ENCODE measurements at places on chromosomes 3 and 15. TPM values are rescaled to one million over a fixed set of nuclear protein-coding genes. Genes with fewer than 3 reads are reported as not detected.

WDR93 gene
- not detected for total RNA-seq

PSTPIP1 gene
- total RNA-seq, result 5.9 TPM

TRAK1 gene
- total RNA-seq, result 223 TPM

RYK gene
- 53.1 TPM for total RNA-seq

HCN4 gene
- total RNA-seq, result 51.1 TPM

COL8A1 gene
- total RNA-seq, result 28.9 TPM

ASB14 gene
- total RNA-seq, result 0.26 TPM

ARPIN gene
- total RNA-seq, result 16.0 TPM

DNA sequence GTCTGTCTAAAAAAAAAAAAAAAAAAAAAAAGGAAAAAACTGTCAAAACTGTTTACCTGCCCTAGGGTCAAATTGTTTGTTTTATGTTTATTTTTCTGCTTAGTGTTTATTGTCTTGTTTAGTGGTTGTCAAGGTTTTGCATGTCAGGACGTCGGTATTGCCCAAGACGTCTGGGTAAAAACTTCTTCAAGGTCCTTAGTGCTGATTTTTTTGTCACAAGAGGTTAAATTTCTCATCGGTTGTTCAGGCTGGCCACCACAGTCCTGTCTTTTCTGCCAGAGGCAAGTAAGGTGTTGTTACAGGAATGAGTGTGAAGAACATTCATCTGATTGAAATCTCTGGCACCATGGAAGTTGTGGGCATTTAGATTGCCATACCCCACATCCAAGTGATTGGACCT lies 7.0 kb downstream of the DET1 start:
- no peak for DNase-seq

GRCh38 chr15:70190965-70191364 lies 93.2 kb upstream of the TLE3 start:
- no peak for DNase-seq

DNA sequence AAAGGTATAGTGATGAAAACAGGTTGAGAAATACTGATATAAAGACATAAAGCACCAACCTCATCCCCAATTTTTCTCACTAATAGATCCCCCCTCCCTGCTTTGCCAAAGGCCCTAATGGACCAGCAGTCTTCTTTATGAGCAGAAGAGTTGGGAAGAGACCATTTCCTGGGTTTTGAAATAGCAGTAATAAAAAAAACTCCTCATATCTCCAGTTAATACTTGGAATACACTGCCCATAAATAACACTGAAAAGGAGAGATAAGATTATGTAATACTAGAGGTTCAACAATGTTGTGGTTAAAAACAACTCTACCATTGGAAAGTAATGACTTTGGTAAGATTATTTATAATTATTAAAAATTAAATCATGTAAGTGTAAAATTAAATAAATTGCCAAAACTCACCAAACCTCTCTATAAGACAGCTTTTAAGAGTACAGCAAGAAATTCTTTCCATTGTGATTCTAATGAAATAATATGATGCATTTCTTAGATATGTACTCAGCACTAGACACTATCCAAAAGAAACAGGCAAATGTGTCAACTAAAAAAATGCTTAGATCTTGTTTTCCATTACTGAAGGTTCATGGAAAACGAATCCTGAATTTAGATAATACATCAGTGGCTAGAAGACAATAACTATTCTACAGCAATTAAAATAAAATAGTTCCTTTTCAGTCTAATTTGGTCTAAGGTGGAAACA lies 88.2 kb downstream of the FAIM start:
- no peak for DNase-seq

DNA sequence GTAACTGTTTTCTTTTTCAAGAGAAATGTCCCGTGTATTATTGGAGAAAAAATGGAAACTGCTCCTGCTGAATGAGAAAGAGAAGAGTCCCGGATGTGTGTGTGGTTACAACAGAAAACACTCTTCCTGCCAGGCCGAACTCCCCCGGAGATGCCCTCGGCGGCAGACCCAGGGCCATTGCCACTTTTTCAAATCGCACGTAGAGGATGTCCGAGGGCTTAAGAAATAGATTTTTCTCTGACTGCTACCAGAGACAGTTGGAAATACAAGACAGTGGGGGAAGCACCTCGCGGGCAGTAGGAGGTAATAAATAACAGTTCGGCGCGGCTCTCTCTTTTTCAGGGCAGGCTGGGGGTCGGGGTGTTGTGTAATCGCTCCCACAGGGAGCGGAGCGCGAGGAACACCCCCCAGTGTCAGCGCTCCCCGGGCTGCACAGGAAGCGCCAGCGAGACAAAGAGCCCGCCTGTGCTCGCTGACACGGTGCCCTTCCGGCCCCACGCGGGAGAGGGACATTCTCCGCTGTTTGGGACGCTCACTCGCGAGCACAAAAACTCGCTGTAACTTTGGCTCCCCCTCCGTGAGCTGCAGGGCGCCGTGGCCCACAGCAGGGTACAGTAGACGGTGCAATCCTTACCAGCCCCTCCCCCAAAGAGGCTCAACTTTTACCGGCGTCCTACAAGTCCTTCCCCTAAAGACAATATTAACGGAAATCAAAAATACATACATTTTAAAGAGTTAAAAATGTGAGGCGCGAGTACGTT lies 1.1 kb downstream of the VGLL4 start:
- peak; percentile 92 for DNase-seq

GRCh38 chr3:54625805-54626787 lies 301.8 kb downstream of the LRTM1 start:
- DNase-seq, result no peak

DNA sequence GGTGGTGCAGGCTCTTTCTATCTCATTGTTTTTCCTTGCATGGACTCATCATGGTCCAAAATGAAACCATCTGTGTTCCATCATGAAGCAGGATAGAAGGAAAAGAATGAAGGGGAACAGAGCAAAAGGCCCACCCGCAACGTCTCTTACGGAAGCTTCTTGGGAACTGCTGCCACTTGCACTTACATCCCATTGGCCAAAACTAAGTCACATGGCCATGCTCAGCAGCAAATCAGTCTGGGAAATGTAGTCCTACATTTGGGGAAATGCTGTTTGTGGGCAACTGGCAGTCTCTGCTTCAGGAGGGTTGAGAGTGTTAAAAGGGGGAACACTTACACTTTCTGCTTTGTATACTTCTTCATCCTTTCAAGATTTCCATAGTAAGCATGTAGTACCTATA lies 191.6 kb downstream of the SV2B start:
- DNase-seq, result no peak

DNA sequence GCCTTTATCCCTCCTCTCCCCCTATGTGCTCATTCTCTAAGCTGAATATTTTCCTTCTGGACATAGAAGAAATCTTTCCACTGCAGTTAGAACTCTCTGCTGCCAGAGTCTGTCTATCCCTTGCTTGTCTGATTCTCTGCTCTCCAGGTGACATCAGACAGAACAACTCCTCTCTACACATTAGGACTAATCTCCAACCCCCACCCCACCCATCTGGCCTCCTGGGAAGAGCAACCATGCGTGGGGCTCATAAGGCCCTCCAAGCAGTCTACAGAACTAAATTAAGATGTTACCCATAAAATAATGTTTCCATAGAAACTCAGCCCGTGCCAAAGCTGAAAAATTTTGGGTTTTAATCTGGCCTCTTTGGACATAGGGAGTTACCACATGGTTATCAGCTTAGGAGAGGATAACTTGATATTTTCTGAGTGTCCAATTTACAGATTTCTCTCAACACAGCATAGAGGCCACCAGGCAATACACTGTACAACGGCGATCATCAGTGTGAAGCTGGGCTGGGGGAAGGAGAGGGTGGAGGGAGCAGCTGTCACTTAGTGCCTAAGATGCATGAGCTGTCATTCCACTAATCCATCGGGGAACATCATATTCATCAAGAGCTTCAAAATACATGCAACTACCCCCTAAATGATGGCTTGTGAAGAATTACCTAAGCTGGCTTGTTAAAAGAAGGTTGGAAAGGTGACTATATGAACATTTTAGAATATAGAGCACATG lies 199.4 kb downstream of the CLSTN2 start:
- DNase-seq, result no peak

DNA sequence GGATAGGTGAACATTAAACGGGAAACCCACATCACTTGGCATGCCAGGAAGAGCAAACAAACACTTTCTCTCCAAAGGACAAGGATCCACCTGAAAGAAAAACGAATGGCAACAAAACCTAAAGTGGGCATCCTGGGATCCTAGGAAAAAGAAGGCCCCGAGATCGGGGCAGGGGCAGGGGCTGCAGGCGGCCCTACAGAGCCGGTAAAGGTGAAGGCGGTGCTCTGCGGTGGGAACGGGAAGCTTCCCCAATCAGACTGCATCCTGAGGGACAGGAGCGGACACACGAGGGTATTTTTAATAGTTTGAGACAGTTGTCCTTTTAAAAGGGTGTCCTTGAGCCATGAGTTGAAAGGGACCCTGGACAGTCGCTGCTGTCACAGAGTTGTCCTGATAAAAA lies 24.9 kb upstream of the GABRA5 start:
- no peak for DNase-seq

DNA sequence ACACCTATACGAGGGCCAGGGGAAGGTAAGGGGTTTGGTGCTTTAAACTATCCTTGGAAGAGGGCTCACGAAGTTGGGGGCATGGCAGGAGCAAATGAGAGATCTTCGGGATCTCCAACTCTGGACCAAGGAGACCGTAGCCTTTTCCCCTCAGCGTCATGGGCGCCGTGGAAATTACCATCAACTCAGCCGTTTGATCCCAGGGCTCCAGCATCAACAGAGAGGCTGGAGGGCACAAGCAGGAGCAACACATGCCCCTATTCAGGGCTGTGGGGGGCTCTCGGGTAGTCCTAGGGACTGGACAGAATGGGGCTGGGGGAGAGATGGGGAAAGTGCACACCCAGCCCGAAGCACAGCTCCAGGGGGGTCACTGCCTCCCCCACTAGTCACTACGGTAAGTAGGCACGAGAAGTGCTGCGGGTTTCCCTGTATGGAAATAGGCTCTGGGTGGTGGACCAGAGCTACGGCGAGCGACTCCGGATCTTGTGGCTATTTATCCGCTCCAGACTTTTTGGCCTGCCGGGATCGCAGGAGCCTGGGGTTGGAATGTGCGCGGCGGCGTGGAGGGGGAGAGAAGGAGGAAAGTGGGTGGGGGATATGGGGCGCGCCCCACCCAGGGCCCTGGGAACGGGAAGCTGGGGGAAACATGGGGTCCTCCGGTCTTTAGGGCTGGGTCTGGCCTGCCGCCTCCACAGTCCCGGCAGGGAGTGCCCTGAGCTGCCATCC lies 539 bp upstream of the LAMB2 start:
- DNase-seq, result peak; percentile 95
